ENCODE measurements at places on chromosomes 2 and 18.

- no peak for DNase-seq
These were observed 150.9 kb downstream of the ACTR3 start for GRCh38 chr2:114040826-114041225.

- DNase-seq = no peak
These were observed 45.3 kb downstream of the KIF3C start for GRCh38 chr2:25936889-25937545.

DNA sequence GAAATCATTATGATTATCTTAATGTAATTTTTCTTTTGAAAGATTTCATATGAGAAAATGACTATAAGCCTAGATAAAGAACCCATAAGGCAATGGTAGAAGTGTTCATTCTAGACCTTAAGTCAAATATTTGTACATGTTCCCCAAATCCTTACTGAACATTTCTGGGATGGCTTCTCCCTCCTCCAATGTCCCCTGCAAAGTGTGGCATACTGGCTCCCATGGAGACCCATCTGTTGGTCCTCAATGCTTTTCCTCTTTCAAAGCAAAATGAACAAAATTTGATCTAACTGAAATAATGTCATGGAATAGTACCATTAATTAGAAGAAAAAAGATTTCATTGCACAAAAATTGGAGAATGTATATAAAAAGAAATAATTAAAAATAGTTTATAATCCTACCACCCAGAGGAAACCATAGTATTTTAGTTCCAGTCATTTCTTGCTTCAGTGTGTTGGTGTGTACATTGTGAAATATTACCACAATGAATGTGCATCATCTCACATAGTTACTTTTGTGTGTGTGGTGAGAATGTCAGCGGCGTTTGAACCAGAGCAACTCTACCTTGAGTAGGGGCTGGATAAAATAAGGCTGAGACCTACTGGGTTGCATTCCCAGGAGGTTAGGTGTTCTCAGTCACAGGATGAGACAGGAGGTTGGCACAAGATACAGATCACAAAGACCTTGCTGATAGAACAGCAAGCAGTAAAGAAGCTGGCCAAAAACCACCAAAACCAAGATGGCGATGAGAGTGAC, 181.3 kb downstream of the UXS1 start:
- DNase-seq = no peak

DNA sequence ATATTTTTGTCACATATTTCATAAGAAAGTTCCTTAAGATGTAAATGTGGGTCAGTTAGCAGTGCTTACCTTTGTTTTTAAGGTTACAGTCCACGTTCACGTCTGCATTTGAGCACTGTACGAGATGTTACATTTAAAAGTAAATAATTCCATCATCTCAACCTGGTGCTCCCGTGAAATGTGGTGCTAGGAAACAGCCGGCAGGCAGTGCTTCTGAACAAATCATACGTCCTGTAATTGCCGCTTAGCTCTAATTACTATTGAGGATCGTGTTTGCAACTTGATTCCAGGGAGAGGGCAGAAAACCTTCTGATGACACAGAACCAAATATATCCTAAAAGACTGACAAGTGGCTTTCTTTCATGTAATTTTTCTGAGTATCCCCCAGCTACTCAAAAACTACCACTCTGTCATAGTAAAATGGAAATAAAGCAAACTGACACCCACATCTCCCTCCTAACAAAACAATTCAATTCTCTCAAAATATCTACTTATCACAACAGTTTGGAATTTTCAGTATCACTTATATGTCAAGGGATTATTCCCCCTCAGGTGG, 297.8 kb upstream of the SESTD1 start:
- no peak for DNase-seq

DNA sequence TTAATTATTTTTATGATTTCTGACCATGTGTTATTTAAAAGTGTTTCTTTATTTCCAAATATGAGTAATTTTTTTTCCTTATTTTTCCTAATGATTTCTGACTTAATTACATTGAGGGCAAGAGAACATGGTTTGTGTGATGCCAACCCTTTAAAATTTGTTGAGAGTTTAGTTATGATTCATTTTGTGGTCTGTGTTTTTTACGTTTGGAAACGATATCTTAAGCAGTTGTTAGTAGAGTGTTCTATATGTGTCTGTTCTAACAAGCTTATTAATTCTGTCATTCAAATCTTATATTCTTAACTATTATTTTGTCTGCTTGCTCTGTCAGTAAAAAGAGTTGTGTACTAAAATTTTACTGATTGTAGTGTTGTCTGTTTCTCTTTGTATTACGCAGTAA, 15.0 kb downstream of the NAB1 start:
- DNase-seq = no peak

GRCh38 chr2:59658906-59659635, 894.4 kb downstream of the BCL11A start:
- no peak for DNase-seq

- no peak for DNase-seq
These were observed 642 bp upstream of the KCNK3 start for GRCh38 chr2:26691881-26692278.

- no peak for DNase-seq
These were observed 381.3 kb upstream of the SPRED2 start for GRCh38 chr2:65813631-65814173.

- no peak for DNase-seq
These were observed 1956.7 kb upstream of the PIK3C3 start for GRCh38 chr18:39998317-39998716.

GRCh38 chr18:43650426-43650825, 373.1 kb upstream of the SYT4 start:
- DNase-seq = no peak

GRCh38 chr2:10404324-10405143, 43.6 kb downstream of the ODC1 start:
- DNase-seq = no peak

- DNase-seq = peak; percentile 24
These were observed 13.2 kb downstream of the ITM2C start for GRCh38 chr2:230877759-230878598.

GRCh38 chr18:54878159-54878622, 49.9 kb downstream of the RAB27B start:
- no peak for DNase-seq

- DNase-seq = no peak
These were observed 187.9 kb upstream of the ZEB2 start for GRCh38 chr2:144707736-144708326.

DNA sequence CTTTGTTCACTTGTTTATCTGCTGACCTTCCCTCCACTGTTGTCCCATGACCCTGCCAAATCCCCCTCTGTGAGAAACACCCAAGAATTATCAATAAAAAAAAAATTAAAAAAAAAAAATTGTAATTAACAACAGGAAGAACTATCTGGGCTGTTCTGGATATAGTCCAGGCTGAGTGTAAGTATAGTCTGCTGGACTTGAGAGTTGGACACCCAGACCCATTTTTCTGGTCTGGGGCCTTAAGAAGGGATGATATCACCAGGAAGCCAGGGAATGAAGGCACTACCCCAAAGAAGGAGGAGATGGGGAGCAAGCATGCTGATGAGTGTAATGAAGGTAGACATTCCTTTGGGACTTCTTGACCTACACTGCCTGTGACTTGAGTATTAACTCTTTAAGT, 72.1 kb upstream of the ZFP36L2 start:
- no peak for DNase-seq

- no peak for DNase-seq
These were observed 168.5 kb upstream of the CXCR4 start for GRCh38 chr2:136286423-136286822.

DNA sequence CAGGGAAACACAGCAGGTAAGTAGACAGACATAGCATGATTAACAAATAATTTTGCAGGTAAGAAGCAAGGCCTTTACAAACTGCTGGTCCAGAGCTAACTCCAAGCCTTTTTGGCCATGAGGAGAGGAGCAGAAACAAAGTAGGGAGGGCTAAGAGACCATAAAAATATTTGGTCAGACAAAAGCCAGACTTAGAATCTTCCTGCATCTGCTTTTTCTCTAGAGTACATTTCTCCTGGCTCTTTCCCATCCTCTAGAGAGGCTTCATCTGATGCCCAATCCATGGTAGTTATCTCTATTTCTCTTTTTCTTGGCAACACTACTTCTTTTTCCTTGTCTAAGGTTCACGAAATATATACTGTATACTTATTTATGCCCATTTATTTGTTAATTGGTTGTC, 577.1 kb downstream of the PIK3C3 start:
- no peak for DNase-seq

GRCh38 chr2:151544449-151544848, 134.7 kb downstream of the RIF1 start:
- DNase-seq = no peak

- no peak for DNase-seq
These were observed 385.4 kb upstream of the NXPH2 start for GRCh38 chr2:139165601-139166000.

DNA sequence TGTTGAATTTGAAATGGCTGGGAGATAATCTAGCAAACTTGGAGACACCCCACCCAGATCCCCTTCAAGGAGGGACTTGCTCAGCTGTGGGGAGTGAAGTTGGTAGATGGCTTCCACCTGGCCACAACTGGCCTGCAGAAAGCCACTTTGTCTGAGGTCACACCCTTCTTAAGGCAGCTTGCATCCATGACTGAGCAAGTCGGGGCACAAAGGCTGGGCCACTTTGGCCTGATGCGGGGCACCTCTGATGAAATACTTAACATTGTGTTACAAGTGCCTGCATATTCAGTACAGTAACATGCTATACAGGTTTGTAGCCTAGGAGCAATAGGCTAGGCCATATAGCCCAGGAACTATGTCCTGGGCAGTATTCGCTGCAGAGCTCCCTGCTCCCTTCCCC, 13.4 kb upstream of the RPL37A start:
- no peak for DNase-seq

GRCh38 chr2:85596026-85596333, 435 bp downstream of the RNF181 start:
- DNase-seq = no peak

- DNase-seq = no peak
These were observed 392.5 kb upstream of the NRXN1 start for GRCh38 chr2:51424418-51424817.

- no peak for DNase-seq
These were observed 205.0 kb upstream of the SMAD2 start for GRCh38 chr18:48135436-48135966.

GRCh38 chr2:197986977-197987376, 182.6 kb downstream of the PLCL1 start:
- no peak for DNase-seq

- no peak for DNase-seq
These were observed 80.1 kb downstream of the CCDC85A start for GRCh38 chr2:56263876-56264275.

DNA sequence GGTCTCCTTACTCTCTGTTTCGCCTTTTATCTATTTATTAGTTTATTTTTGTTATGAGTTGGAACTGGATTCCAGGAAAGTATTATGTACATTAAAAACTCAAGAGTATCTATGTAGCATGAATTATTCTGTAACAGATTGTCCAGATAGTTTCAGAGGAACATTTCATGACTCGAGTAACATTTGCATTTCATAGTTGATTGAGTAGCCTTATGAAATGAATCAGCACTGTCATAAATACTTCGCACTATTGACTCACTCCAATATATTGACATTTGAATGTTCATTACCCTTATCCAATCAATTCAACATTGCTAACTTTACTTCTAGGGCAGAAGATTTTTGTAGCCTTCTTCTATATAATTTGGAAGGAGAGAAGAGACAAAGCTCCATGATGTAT, 11.3 kb upstream of the VRK2 start:
- DNase-seq = no peak

DNA sequence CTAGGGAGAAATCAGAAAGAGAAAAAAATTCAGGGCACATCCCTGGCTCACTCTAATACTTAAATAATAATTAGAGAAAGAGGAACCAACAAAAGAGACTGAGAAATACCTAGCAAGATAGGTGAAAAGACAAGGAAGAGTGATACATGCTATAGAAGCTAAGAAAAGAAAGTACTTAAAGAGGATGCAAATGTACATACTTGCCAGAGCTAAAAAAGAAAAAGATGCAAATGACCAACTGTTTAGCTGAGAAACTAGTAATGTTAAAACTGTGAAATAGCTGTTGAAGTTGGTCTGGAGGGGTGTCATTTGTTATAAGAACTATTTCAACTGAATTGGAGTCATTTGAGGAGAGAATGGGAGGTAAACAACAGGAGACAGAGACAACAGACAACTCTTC, 412.2 kb downstream of the SPAG16 start:
- DNase-seq = no peak

GRCh38 chr18:48023334-48024008, 93.0 kb upstream of the SMAD2 start:
- DNase-seq = no peak

DNA sequence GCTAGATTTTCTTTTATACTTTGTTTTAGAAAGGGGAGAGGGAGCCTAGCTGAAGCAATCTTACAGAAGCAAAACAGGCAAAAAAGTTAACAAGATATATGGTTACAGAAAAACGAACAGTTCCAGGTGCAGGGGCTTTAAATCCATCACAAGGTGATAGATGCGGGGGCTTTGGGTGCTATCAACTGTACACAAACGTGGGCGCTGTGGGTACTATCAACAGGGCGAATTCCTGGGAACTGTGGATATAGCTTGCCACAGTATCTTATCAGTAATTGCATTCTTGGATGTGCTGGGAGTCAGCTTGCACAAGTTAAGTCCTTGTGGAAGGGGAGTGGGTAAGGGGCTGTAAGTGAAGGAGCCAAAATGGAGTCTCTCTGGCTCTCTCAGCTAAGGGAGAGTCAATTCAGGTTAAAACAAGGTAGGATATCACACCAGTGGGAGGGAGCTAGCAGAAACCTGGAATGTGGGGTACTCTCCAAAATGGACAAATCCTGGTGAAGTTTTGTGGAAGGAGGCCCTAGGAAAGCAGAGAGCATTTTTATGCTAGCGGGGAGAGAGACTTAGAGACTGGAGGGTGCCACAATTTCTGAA, 325.8 kb upstream of the SPHKAP start:
- DNase-seq = no peak

DNA sequence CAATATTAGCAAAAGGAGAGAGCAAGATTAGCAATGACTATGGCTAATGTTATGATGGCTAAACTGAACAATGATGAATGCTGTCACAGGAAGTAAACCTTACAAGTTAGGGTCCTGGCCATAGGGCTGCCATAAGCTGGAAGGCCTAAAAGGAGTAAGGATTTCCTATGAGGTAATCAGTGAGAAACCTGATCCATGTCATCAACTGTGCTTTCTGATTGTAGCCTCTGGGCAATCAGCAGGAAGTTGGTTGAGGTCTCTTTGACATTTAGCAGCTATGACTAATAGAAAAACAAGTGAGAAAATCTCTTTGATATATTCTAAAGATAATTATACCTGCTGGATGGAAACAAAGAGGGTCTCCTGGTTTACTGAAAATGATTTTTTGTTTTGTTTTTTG, 193.0 kb downstream of the RAB3GAP1 start:
- DNase-seq = no peak

Measured in activated naive CD8-positive, alpha-beta T cell treated with anti-CD3 and anti-CD28 coated beads, Interleukin-2, amount 50 U/mL, for 16 hours (primary cell).